ENCODE measurements at places on chromosomes 6 and 20. TPM values are rescaled to one million over a fixed set of nuclear protein-coding genes. Genes with fewer than 3 reads are reported as not detected.

Gene BTN1A1
- total RNA-seq, result 0.32 TPM

DNA sequence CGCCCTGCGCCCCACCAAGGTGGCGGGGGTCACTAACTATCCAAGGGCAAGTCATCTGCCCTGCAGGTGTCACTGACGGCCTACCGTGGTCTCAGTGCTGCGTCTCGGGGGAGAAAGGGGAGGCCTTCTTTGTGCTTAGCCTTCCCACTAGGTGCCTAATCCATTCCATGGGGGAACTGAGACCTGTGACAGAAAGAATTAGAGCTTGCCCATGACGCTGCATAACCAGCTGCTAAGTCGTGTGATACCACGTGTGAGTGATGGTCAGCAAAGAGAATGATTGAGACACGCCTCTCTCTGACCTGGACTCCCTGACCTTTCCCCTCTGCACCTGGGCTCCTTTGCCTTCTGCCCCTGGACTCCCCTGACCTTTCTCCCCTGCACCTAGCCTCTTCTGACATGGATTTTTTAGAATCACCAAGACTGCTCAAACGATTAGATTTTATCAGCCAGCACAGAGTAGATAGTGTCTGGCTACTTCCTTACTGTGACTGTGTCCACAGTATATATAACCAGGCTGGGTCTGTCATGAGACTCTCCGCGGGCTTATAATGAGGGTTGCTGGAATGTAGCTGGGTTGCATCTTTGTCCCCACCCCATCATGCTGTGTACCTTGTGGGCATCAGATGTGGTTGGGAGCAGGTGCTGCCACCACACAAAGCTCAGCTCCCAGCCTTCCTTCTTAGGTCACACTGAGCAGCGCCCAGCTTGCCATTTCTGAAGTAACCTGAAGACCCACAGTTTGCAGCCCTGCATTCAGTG lies 140.6 kb downstream of the TMEM242 start:
- DNase-seq, result no peak

Gene CRIP3
- 1.4 TPM for total RNA-seq

Gene TMEM63B
- total RNA-seq, result 35.0 TPM

DNA sequence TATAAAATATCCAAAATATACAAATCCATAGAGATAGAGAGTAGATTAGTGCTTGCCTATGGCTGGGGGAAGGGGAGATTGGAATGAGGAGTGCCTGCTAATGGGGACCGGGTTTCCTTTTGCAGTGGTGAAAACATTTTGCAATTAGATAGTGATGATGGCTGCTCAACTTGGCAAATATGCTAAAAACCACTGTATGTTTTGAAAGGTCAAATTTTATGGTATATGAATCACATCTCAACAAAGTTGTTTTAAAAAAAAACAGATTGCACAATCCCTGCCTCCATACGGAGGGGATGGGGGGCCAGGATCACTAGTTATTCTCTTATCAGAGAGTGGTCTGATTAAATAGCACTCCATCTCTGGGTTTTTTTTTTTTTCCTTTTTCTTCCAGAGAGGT lies 76.9 kb upstream of the RIPOR2 start:
- no peak for DNase-seq

DNA sequence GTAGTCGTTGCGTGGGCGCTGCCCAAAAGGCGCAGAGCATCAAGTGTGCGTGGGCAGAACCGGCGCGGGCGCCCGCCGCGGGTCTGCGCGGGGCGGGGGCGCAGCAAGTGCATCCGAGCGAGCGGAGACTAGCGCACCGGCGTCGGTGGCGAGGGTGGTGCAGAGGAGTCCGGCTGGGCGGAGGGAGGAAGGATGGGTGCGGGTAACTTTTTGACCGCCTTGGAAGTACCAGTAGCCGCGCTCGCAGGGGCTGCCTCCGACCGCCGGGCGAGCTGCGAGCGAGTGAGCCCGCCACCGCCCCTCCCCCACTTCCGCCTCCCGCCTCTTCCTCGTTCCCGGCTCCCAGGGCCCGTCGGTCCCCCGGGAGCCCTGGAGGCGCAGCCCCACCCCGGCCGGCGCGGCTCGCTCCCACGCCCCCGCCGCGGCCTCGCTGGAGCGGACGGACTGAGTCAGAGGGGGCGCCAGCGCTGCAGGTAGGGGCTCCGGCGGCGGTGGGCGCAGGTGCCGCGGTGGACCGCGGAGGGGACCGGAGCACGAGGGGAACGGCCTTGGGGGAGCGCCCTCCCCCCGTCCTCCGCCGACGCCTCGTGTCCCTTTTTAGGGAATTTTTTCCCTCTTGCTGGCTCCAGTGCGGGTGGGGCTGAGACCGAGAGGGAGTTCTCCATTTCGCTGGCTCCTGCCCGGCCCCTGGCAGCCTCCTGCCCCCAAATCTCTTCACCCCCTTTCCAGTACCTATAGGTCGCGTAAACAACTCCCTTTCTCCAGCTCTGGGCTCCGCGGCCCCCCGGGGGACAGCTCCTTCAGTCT lies 1.6 kb upstream of the DBNDD2 start:
- peak; percentile 84 for DNase-seq

- DNase-seq, result no peak
Observed at GRCh38 chr20:12175538-12175937, 257.8 kb downstream of the BTBD3 start.

Gene OR2J3
- total RNA-seq, result not detected

DNA sequence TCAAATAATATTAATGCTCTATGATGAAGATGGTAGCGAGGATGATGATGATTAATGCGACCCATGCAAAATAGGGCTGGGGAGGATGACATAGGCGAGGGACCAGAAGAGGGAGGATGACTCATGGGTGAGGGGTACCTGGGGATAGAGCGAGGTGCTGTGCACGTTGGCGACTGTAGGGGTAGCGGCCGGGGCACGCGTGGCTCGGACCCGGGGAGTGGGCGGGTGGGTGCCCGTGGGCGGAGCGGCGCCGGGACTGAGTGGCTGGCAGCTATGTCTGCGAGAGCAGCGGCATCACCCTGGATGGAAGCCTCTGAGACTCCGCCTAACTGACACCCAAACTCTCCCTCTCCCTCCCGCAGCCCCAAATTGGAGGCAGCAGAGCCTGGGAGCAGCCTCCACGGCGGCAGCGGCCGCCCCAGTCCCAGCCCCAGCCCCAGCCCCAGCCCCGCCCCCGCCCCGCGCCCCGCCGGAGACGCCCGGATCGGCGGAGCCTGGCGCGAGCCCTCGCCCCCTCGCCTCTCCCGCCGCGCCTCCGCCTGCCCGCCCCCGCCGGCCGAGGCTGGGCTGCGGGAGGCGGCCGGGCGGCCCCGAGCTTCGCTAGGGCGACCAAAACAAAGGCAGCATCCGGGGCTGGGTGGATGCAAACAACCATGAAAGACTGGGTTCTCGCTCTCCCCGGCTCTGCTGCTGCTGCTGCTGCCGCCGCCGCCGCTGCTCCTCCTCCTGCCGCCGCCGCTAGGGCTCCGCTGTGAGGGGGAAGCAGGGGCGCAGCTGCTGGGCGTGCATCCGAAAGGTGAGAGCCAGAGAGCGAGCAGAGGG lies at the start of gene RIMS1:
TSS of gene RIMS1 (plus strand) at position 367 of the 822 bp plus-strand sequence. CDS start 474 bp downstream, outside the sequence.
- no peak for DNase-seq

Gene LY6G6C
- total RNA-seq, result not detected

DNA sequence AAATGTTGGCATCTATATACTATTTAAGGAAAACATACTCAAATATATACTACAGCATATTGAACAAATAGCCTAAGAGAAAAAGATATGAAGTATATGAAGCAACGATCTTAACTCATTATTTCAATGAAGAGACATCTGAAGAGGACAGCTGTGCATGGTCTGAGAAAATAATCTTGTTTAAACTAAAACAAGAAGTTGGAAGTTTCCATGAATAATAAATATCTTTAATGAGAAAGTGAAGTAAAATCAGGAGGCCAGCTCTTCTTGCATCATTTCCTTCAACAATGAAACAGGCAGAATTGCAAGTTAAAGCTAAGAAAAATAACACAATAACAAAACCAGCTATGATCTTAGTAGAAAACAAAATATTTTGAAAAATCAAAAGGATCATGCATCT lies 1265.4 kb upstream of the MAP3K7 start:
- no peak for DNase-seq

DNA sequence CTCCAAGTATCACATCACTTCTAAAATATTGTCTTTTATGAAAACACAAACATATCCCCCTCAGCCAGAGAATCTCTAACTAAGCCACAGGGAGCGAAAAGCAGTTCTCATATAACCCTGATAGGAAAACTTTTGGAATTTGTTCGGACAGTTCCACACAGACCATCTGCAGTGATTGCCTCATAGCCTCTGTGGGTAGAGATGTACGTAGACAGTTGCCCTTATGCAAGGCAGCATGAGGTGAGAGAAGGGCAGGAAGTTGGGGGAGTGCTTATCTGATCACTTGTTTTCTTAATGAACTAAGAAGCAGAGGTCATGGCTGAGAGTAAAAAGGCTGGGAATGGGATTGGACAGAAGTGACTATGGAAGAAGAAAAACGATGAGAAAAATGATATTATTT lies 39.6 kb downstream of the SLC23A2 start:
- no peak for DNase-seq

GRCh38 chr20:22861990-22862389 lies 173.1 kb upstream of the SSTR4 start:
- DNase-seq, result no peak

Gene CLIC5
- total RNA-seq, result 222 TPM

GRCh38 chr6:107114926-107115694 lies at the start of gene BEND3:
BEND3 (minus strand) TSS chr6:107115515; CDS start chr6:107099285, 16,230 bp downstream.
- peak; percentile 38 for DNase-seq

Gene RIPPLY2
- total RNA-seq, result not detected

- DNase-seq, result peak; percentile 36
Observed at GRCh38 chr6:30685157-30686008, 1.1 kb downstream of the PPP1R18 start.

Gene TINAG
- total RNA-seq, result 46.2 TPM

DNA sequence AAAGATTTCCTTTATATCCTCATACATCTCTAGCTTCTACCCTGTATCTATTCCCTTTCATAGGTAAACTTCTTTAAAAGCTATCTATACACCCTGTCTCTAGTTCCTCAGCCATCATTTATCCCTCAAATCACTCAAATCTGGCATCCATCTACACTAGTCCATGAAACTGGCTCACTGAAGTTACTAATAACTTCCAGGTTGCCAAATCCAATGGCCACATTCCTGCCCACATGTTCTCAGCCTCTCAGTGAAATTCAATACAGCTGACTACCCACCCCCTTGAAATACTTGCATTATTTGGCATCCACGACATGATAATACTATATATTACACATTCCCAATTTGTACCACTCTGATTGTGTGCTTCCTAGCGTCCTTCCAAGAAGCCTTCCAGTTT lies 8.7 kb downstream of the REPS1 start:
- DNase-seq, result no peak

Gene WASF1
- total RNA-seq, result 5.2 TPM

DNA sequence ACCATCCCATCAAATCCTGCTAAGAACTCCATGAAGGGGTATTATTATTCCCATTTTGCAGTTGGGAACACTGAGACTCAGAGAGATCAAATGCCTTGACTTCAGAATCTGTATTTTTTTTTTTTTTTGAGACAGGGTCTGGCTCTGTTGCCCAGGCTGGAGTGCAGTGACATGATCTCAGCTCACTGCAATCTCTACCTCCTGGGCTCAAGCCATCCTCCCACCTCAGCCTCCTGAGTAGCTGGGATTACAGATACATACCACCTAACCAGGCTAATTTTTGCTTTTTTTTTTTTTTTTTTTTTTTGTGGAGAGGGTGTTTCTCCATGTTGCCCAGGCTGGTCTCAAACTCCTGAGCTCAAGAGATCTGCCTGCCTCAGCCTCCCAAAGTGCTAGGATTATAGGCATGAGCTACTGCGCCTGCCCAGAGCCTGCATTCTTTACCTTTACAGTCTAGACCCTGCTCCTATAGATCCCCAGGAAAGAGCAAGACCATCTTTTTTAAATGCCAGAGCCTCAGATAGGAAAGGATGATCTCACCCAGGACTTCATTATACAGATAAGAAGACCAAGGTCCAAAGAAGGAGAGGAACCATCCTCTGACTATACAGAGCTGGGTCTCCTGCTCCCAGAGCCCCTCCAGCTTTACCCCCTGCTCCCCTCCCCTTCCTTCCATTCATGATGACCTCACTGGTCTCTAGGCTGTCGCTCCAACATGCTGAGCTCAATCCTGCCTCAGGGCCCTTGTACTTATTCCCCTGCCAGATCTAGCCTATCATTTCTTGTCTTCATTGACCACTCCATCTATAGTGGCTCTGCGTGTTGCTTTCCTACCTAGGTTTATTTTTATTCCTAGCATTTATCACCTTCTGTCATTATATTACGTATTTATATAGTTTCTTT lies 138.6 kb downstream of the CEBPB start:
- no peak for DNase-seq

Gene FAM83C
- not detected for total RNA-seq

Gene SAMD3
- total RNA-seq, result 4.4 TPM

- DNase-seq, result no peak
Observed at GRCh38 chr6:108676555-108676954, 115.8 kb downstream of the FOXO3 start.

GRCh38 chr6:163415620-163416556 lies 1.4 kb downstream of the QKI start:
- DNase-seq, result peak; percentile 41

Gene IL17F
- total RNA-seq, result not detected

GRCh38 chr6:15511248-15512125 lies 151.3 kb downstream of the DTNBP1 start:
- DNase-seq, result no peak

Data from transverse colon (tissue), 4 donors.